ENCODE measurements at places on chromosomes 3 and 15.
A peak's percentile ranks its signal among the peaks of the same experiment; 100 is the strongest.

- no peak for DNase-seq
These were observed 86.9 kb downstream of the SEMA5B start for GRCh38 chr3:122940628-122941086.

GRCh38 chr3:39291903-39292329, 12.1 kb upstream of the CX3CR1 start:
- peak; percentile 50 for DNase-seq

GRCh38 chr15:63818191-63818590, 15.6 kb downstream of the HERC1 start:
- DNase-seq: no peak

GRCh38 chr15:40104865-40105516, 3.7 kb downstream of the BMF start:
- DNase-seq: peak; percentile 56

GRCh38 chr3:182212479-182213076, 500.9 kb downstream of the SOX2 start:
- DNase-seq: peak; percentile 96

- peak; percentile 27 for DNase-seq
These were observed 89.5 kb downstream of the EOMES start for GRCh38 chr3:27632431-27633223.

- no peak for DNase-seq
These were observed 3.5 kb downstream of the FURIN start for GRCh38 chr15:90871716-90872485.
